ENCODE measurements at places on chromosomes 7 and 10.

DNA sequence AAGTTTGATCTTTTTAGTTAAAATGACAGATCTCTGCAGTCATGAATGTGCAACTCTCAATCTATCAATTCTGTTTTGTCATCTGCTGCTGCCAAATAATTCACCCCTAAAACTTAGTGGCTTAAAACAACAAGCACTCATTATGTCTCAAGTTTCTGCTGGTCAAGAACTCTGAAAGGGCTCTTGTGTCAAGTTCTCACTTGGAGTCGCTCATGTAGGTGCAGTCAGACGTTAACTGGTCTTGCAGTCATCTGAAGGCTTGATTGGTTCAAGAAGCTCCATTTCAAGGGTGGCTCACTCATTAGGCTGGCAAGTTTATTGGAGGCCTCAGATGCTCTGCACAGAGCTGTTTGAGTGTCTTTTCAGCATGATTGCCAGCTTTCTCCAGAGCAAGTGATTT lies 28.5 kb upstream of the LRRC72 start:
- DNase-seq, result no peak

- no peak for DNase-seq
These were observed 10.4 kb upstream of the ATXN7L1 start for GRCh38 chr7:105886776-105887175.

- DNase-seq, result no peak
These were observed 1.0 kb downstream of the TNS3 start for GRCh38 chr7:47580811-47581331.

DNA sequence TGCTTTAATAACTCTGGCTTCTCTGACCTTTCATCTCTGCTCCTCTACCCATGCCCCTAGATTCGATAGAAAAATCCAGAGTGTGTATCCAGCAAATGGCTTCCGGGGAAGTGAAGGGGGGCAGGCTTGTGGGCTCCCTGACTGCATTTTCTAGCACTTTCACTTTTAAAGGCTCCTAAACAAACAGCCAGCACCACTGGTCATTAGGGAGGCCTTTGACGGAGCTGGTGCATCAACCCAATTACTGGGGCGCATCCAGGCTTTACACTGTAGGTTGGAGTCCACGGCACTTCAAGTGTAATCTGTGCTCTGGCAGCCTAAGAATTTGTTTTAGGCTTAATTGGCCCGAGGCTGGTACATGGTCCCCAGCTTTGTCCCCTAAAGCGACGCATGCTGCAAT lies 291.9 kb downstream of the GFRA1 start:
- no peak for DNase-seq

GRCh38 chr7:710161-710560 lies 16.3 kb upstream of the DNAAF5 start:
- no peak for DNase-seq

DNA sequence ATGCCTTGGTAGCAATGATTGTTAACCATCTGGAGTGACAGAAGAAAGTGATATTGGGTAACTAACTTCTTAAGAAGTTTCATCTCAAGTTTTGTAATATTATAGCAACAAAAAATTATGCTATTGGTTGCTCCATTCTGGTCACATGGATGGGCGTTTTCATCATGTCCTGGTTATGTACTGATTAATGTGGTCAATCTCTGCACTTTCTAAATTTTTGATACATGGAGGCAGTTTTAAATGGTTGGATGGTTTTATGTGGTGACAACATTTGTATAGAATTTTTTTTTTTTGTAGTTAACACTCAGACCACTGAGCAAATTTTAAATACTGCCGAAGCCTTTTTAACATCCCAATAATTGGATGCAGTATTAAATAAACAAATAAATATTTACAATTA lies 55.2 kb upstream of the CCAR1 start:
- no peak for DNase-seq

DNA sequence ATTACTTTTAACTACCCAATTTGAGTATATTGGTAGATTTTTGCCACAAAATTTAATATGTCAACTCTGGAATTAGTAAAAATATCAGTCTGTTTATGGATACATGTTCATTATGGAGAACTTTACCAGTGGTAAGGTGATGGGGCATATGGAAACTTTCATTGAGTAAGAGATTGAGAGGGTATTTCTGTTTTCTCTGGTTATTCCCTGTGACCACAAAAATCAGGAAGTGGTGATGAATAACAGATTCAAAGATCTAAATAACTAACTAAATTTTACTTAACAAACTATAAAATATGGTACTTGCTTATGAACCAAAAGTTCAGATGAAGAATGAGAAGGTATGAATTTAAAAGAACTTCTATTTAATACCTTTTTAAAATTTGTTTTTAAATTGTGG lies 22.1 kb upstream of the STEAP4 start:
- DNase-seq, result no peak

Measured in cortex of kidney (tissue), 1 donor.